ENCODE measurements at places on chromosomes 6 and 20.

DNA sequence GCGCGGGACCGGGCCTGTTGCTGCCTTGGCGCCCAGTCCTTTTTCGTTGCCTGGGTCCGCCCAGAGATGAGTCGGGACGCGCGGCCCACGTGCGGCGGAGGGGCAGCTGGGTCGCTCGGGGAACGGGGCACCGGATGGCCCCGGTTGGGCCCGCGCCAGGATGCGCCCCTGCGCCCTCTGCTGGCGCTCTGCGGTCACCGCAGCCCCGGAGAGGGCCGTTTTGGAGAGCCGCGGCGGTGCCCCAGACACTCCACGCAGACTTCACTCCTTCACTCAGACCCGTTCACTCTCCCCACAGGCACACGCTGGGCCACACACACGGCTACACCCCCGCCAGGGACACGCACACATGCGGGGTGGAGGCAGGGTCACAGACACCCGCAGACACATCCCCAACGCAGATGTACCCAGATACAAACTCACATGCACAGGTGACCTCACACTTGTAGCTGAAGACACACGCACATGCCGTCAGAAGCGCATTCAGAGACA, 38.8 kb downstream of the SRC start:
- DNase-seq, result peak; percentile 61

DNA sequence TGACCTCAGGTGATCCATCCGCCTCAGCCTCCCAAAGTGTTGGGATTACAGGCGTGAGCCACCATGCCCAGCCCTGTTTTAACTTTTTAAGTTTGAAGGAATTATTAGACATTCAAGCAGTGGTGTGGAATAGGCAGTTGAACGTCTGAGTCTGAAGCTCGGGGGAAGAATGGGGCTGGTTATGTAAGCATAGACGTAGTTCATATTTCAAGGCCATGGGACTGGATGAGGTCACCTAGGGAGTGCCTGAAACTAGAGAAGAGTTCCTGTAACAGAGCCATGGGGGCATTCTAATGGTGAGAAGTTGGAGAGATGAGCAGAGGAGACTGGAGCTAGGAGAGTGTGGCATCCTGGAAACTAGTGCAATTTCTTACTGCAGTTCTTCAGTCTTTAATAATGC, 6.4 kb downstream of the CDKAL1 start:
- no peak for DNase-seq

- DNase-seq, result no peak
These were observed 40.2 kb upstream of the LRFN2 start for GRCh38 chr6:40627316-40627715.

- no peak for DNase-seq
These were observed 34.5 kb downstream of the DLGAP4 start for GRCh38 chr20:36340593-36340990.

- DNase-seq, result no peak
These were observed 198.0 kb downstream of the SOX4 start for GRCh38 chr6:21791581-21791980.

DNA sequence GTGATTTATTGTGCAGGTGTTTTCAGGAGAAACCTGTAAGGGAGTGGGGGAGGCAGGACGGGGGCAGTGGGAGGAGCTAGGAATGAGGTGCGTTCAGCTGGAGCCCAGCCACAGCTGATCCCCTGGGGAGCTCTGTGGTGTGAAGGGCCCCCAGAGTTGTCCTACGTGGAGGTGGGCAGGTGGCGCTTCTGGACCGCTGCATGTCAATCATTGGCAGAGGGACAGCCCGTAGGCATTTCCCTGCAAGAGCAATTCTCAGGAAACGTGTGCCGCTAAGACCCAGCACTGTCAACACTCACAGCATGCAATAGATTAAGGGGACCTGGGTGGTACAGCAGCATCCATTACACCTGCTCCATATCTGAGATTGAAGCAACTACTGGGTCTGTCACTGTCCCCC, 88.0 kb downstream of the PRND start:
- DNase-seq, result no peak

- no peak for DNase-seq
These were observed 108.3 kb downstream of the KIF13A start for GRCh38 chr6:17879184-17879583.

DNA sequence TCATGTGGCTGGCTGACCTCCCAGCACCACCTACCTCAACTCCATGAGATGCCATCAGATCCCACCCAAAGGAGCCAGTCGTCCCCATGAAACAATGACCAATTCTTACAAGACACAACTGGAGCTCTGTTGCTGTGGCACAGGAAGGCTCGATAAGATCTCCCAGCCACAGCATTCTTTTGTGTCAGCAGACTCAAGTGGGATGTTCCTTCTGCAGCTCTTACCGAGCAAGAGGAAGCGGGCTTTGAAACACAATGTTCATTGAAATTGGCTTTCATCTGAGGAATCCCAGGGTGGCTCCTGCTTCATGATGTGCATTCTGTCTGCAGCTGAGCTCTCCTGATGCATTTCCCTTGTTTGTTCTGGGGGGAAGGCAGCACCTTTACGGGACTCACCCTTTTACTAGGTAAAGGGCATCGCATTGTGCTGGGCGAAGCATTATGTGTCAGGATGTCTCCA, 222.0 kb upstream of the SGK1 start:
- no peak for DNase-seq

DNA sequence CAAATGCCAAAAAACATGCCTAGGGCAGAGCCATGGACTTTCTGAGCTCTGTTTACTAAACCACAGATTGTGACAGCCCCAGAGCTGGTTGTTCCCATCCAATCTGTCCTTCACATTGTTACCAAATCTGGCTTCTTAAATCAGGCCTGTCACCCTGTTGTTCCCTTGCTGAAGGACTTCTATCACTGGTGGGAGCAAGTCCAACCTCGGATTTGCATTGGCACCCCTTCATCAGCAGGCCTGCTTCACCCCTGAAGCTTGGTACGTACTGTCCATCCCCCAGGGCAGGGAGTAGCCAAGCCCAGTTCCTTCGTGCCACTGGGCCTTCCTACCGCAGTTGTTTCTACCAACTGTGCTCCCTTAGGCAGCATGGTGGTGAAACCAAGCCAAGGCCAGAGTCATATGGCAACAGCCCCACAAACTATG, 357.3 kb upstream of the JARID2 start:
- DNase-seq, result no peak

- no peak for DNase-seq
These were observed 208.5 kb upstream of the SULF2 start for GRCh38 chr20:47993817-47994216.

DNA sequence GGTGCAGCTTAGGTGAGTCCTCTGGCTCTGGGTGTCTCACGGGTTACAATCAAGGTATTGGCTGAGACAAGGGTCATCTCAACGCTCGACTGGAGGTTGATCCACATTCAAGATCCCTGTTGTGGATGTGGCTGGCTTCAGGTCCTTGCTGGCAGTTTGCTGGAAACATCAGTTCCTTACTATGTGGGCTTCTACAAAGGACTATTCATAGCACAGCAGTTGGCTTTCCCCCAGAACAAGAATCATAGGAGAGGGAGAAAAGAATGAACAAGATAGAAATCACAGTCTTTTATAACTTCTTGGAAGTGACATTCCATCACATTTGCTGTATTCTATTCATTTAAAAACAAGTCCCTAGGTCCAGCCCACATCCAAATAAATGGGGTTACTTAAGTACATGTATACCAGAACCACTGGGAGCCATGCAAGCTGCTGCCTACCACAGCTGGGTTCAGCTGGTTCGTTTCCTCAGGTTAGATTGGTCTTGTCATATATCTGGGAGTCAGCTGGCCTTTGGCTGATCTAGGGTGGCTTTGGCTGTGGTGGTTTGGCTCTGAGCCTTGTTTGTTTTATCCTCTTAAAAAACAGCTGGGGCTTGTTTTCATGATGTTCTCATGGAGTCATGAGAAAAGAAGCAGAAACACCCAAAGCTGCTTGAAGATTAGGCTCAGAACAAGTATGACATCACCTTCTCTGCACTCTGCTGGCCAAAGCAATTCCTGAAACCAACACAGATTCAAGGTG, 433.2 kb upstream of the SPTLC3 start:
- no peak for DNase-seq

GRCh38 chr6:89479897-89480296, 46.9 kb downstream of the ANKRD6 start:
- DNase-seq, result no peak

DNA sequence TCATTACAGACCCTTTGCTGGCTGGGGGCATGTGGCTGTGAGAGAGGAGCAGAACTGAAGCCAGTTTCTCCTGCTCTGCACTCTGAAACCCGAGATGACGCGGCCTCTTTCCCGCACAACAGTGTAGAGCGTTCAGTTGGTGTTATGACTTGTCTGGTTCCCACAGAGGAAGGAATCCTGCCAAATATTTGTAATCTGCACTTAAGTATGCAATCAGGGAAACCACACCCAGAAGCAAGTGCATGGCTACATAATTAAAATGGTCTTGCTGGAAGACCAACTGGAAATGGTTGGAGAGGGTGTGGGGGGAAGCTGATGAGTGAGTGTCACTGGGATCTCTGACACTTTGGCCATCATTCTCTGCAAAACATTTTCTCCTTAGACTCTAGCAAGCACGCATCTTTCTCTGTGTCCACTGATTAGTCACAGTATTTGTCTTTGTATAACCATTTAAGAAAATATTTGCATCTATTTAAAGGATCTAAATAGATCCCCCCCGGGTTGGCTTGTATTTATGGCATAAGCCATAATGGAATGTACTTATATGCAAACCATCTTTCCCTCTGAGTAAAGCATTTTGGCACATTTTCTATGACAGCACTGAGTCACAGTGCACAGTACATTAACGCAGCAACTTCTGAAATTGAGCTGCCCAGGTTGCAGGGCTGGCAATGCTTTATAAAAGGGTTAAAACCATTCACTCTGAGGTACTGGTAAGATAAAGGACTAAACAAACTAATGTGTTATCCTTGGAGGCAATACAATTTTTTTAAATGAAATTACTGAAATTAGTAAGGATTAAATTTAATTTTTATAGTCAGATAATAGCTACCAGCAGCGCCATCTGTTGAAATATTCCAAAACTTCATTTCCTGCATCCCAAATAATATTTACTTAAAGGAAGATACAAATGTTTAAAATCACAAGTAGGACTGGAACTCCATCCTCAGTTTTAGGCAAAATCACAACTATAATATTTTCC, 76.7 kb downstream of the FOXC1 start:
- no peak for DNase-seq

DNA sequence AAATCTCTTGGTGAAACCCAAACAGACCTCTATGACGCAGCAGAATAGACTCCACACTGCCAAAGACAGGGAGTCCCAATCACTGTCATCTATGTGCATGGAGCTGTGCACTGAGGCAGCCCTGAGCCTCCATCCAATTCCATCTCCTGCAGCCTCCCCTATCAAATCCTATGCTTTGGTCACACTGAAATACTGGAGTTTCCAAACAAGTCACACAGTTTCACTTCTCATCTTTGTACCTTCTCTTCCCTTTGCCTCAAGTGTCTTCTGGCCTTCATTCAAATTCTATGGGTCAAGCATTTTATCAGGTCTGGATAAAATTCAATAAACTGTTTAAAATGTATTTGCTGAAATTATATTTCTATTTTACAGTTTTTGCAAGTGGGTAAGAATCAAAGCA, 38.5 kb downstream of the FBXL4 start:
- no peak for DNase-seq

- DNase-seq, result no peak
These were observed 100.9 kb upstream of the SIM1 start for GRCh38 chr6:100565439-100566104.

DNA sequence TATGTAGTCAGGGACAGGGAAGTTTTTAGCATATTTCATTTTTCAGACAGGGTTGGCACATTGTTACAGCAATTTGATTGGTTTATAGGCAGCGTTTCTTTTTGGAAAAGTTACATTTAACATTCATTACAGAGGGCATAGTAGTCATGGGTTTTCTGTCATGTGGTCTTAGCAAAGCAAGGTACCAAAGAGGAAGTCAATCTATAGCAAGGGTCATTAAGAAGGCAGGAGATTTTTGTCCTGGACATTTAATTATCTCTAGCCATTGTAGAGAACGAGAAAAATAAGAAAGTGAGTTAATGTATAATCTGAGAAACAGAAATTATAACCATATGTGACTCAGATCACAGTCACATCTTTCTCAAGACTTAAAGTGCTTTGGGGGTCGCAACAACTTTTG, 47.4 kb downstream of the TPD52L1 start:
- no peak for DNase-seq

DNA sequence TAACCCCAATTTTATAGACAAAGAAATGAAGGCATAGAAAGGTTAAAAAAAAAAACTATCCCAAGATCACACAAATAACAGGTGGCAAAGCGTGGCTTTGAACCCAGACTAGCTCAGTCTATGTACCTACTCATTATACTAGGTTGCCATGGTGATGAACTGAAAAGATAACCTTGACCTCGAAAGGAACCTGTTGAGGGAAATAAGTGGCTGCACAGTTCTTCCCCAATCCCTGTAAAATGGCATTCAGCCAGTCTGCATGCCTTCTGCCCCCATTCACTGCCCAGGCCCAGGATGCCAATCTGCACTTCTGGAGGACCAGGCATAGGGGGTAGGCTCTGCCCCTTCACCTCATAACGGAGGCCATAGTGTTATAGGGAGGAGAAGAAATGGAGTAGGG, 295.2 kb downstream of the PTPRT start:
- no peak for DNase-seq

- no peak for DNase-seq
These were observed 595.5 kb downstream of the KIF16B start for GRCh38 chr20:15977758-15978157.

DNA sequence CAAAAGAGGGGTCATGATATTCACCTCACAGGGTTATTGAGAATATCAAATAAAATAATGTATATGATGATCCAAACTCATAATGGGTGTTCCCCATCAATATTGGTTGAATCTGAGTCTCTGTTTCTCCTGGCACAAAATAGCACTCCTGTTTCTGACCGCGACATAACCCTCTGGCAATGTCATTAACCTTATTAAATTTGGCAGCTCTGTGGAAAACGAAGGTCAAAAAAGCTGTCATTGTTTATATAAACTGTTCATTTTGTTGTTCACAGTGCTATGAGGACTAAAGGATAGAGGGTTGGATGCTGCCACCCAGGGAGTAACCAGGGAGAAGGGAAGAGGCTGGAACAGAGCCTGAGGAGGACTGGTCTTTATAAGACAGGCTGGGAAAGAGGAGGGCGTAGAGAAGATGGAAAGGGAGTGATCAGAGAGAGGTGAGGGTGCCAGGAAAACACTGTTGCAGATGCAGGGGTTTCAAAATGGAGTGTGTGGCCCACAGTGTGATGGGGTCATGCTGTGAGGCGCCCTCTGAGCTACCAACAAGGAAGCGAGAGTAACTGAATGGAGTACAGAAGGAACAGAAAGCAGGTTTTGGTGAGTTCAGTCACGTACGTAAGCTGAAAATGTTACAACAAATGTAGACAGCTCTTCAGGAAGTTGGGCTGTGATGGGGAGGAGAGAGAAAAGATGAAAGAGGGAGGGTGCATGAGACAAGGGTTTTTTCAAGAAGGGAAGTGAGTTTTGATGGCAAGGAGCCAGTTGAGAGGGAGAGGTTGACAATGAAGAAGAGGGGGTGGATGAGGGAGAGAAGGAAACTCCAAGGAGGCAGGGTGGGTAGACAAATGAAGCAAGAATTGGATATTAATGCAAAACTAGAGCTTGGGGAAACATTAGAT, 251.6 kb upstream of the TAB2 start:
- DNase-seq, result no peak
